ENCODE measurements at places on chromosomes 3 and 15. TPM values are rescaled to one million over a fixed set of nuclear protein-coding genes. Genes with fewer than 3 reads are reported as not detected.
A peak's percentile ranks its signal among the peaks of the same experiment; 100 is the strongest.

DNA sequence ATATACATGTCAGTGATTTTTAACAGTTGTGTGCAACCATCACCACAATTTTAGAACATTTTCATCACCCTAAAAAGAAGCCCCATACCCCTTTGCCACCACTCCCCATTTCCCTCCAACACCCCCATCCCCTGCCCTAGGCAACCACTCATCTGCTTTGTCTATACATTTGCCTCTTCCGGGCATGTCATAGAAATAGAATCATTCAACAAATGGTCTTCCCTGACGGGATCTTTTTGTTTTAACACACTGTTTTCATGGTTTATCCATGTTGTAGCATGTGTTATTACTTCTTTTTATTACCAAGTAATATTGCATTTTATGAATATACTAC lies 4.0 kb downstream of the VILL start:
- no peak for DNase-seq

- no peak for DNase-seq
Measured at GRCh38 chr15:101486696-101487459, 2.6 kb downstream of the PCSK6 start.

FAM240A gene
- total RNA-seq = not detected

DNA sequence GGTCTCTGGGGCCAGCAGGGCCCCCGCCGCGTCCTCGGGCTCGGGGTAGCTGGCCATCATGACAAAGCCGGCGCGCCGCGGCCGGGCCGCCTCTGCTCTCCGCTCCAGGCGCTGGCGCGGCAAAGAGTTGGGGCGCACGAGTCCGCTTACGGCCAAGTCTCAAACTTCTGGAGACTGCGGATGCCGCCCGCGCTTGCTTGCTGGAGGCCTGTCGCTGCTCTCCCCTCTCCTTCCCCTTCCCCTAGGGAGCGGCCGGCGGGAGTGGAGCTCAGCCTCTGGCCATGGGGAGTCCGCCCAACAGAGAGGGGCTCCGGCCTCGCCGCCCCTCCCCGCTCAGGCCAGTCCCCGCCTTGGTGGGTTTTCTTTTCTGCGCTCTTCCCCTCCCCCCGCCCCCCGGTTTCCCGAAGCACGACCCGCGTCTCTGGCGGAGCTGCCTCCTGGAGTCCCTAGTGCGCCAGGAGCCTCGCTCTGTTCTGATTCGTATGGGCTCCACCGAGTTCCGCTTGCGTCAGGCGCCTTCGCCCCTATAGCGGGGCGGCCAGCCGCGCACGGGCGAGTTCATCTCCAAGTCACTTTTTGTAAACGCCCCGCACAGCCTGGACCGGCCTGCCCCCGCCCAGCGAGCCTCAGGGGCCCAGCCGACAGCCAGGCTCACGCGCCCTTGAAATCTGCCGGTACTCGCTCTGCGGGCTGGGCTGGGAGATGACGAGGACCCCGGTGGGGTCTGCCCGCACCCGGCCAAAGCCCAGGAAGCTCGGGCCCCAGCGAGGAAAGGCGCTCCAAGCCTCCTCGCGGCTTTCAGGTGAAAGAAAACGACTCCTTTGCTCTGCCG lies at the start of the genes FOXL2 and FOXL2NB:
Gene FOXL2 (minus strand): TSS at position 475 of the 832 bp plus-strand sequence. CDS start 415 bp downstream, at position 60.
Gene FOXL2NB (plus strand): TSS at position 555 of the 832 bp plus-strand sequence. CDS start 148 bp downstream, at position 703.
- DNase-seq = no peak

CELF6 gene
- not detected for total RNA-seq

- DNase-seq = no peak
Measured at GRCh38 chr15:76199106-76200082, 111.9 kb downstream of the ETFA start.

- DNase-seq = no peak
Measured at GRCh38 chr15:75597667-75598341, 18.7 kb upstream of the PTPN9 start.

DNA sequence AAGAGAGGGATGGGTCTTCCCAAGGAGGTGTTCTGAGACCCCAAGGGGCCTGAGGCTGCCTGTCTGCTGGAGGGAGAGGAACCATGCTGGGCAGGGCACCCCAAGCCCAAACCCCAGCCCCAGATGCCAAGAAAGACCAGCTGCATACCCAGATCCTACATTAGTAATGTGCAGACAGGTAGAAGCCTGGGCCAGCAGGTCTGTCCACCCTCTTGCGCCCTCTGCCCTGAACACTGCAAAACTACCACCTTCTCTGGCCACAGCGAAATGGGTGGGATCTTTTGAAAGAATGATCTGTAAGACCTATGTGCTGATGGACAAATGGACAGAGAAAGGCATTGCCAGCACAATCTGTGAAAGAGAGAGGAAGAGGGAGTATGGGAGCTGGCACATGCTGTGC lies 283.2 kb downstream of the EPHB1 start:
- no peak for DNase-seq

CIP2A gene
- total RNA-seq = 72.9 TPM

FBN1 gene
- 75.2 TPM for total RNA-seq

GRCh38 chr3:54671511-54671910 lies 256.3 kb downstream of the LRTM1 start:
- DNase-seq = no peak

HESX1 gene
- 0.14 TPM for total RNA-seq

DNA sequence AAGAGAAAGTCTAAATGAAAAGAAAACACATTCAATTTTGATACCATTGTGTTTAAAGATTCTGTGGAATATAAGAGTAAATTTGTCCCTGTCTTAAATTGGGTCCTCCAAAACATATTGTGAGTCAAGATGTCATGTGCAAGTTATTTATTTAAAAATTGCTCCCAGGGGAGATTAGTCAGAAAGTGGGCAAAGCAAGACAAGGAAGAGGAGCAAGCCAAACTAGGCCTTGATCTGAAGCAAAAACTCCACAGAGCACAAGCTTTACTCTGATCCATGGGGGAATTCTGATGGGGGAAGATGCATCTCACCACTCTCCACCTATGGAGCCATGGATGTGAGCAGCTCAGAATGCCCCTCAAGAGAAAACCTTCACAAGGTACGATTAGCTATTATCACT lies 342.8 kb upstream of the IL12A start:
- DNase-seq = no peak

GHSR gene
- not detected for total RNA-seq

- peak; percentile 44 for DNase-seq
Measured at GRCh38 chr3:131705558-131706051, 202.8 kb upstream of the MRPL3 start.

GRCh38 chr15:56984681-56985481 lies 66.4 kb downstream of the TCF12 start:
- no peak for DNase-seq

PIGZ gene
- 0.36 TPM for total RNA-seq

FOXL2NB gene
- total RNA-seq = 3.5 TPM

Data from epithelial cell of proximal tubule (primary cell).